Astrocyte of the spinal cord (primary cell): ENCODE measurements at places on chromosomes 1 and 21.

DNA sequence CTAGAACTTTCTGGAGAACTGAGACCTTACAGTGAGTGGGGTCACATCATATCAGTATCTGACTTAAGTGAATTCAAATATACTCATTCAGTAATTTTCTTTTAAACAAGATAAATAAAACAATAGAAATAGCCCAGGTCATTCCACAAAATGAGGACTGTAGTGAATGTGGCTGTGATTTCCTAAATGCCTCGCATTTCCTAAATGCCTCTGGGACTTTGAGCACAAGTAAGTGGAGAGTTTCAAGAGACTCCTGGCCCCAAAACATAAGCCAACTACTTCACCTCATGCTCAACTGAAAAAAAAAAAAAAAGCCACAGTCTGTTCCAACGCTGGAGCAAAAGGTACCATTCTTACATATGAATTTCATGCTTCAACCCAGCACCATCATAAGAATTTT lies 81.5 kb downstream of the ZNF281 start:
- DNase-seq: no peak

DNA sequence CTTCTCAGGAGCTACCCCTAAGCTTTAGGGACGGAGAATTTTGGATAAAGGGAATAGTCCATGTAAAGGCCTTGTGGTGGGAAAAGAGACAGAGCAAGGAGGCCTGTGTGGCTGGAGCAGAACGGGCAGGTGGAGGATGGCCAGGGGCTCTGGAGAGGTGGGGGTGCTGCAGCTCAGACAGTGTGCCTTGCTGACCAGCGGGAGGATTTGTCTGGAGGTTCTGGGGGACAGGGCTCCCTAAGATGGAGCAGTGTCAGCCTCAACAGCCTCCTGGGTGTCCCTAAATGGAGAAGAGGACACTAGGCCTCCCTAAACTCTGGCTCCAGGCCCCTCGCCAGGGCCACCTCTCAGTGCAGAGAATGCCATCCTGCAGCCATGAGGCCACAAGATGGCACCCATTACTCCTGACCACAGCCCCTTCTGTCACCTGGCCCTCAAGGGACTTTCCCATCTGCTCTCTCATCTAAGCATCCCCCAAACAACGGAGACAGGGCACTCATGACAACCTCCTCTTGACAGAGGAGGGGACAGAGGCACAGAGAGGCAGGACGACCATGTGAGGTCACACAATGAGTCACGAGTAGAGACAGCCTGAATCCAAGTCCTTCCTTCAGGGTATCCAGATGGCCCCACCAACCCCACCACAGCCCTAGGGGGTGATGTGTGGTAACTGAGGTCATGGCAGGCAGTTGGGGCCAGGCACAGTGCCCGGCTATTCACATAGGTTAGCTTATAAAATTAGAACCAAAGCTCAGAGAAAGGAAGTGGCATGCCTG lies 94.7 kb downstream of the DMRTB1 start:
- no peak for DNase-seq

GRCh38 chr1:114342376-114342775 lies 168.6 kb downstream of the TRIM33 start:
- DNase-seq: no peak

GRCh38 chr1:43530483-43531106 lies at the start of gene PTPRF:
Gene PTPRF (plus strand): TSS chr1:43530883. CDS start chr1:43545076, 14,193 bp downstream.
- no peak for DNase-seq

GRCh38 chr21:36909423-36909822 lies 57.0 kb downstream of the HLCS start:
- DNase-seq: no peak

DNA sequence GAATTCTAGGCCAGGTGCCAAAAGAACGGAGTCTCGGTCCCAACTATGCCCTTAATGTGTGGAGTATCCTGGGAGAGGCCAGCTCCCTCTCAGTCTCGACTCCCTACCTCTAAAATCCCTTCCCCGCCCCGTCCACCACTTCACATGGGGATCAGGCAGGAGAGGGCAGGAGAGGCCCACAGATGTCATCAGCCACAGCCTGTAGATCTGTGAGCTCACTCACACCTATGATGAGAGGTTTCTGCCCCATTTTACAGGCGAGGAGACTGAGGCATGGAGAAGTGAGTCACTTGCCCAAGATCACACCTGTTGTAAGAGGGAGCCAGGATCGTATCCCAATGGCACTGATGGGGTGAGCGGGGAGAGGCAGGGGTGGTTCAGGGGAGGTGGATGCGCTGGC lies 20.4 kb upstream of the EPHA8 start:
- no peak for DNase-seq

- DNase-seq: no peak
These were observed 41.2 kb upstream of the FOXO6 start for GRCh38 chr1:41319807-41320711.

- DNase-seq: no peak
These were observed 65.7 kb upstream of the MORC3 start for GRCh38 chr21:36254106-36254941.

- peak; percentile 50 for DNase-seq
These were observed 3.5 kb downstream of the RGS4 start for GRCh38 chr1:163072658-163073057.

- peak; percentile 40 for DNase-seq
These were observed 229.5 kb upstream of the VAMP3 start for GRCh38 chr1:7541629-7542028.

DNA sequence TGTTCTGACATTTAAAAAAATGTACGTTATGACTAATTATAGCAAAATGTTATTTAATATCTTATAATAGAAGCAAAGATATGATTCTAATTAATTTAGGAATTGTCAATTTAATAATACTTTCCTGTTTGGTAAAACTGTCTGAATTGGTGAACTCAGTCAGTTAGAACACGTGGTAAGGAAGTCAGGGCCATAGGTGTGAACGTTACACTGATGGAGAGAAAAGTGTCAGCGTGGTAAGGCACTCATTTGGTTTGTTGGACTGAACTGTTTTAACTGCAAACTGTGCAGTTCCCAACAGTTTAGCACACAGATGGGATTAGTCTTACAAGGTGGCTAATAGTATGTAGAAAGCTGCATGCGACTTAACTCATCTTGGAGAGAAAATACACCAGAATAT lies 102.9 kb downstream of the EPB41 start:
- DNase-seq: no peak

DNA sequence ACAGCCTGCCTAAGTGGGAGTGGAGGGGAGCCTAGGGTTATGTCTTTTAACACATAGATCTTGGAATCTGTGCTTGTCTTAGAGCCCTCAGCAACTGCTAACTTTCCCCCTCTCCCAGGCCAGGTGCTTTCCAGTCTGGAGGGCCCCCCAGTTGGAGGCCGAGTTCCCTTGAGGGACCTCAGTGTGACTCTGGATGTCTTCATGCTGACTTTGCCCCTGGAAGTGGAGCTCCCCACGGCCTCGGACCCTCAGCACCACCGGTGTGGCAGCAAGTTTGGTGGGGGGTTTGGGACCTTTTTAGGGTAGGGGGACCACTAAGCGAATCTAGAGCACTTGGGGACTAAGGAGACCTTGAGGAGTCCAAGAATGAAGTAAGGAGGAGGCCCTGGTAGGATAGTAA lies 22.9 kb downstream of the HYI start:
- DNase-seq: no peak

DNA sequence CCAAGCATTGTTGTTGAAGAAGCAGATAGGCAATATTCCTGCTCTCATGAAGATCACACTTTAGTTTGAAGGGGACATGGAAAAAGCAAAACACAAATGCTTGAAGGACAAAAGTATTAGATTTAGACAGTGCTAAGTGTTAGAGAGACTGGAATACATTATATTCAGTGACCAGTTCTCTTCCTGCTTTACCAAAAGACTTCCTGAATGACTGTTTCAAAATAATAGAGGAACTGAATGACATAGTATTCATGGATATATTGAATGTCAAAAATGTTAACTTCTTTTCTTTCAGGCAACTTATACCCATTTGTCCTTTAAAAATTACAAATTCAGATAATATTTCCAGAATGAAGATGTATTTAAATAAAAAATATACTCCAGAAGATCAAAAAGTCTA lies 178.0 kb upstream of the IVNS1ABP start:
- DNase-seq: no peak

DNA sequence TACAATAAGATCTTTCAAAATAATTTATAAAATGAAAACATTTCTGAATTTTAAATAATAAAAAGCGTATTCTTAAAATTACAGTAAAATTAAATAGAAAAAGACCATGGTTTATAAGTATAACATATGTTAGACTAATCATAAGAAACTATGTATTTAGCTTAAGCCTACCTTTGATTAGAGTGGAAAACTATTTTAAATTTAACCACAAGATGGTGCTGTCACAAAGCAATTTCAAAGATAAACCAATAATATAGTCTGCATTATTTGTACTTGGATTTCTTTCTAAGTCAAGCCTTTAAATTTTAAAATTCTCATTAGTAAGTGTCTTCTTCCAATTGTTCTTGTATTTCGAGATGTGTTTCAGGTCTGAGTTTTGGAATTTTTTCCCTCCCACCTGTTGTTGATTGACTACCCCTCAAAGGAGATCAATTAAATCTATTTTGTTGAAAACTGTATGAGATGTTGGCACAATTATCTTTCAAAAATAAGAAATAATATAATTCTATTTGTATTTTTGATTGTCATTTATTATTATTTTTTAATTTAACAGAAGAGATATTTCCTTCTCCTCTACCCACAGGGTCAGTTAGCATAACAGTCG lies 459.8 kb downstream of the KCNT2 start:
- peak; percentile 70 for DNase-seq

DNA sequence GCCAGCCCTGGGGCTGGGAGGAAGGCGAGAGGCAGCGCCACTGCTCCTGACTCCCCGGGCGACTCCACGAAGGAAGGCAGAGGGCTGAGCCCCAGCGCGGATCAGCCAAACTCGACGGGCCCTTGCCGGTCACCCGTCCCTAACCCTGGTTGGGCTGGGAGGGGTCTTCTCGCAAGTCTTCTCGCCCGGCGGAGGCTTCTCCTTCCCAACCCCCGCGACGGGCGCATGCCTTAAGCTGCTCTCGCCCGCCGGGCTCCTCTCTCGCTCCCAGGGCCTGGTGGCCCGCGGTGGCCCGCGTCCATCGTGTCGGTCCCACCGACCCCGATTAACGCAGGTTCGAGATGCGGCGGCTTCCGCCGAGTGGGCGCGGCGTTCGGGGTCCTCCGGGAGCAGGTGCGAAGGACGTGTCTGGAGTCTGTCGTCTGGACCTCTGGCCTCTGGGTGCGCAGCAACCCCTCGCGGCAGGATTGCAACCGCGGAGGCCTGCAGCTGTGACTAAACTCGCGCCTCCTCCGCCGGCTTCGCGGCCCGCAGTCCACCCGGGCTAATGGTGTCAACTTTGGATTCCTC lies 29.0 kb upstream of the PPM1J start:
- DNase-seq: peak; percentile 43

- DNase-seq: no peak
These were observed 66.5 kb upstream of the IGSF21 start for GRCh38 chr1:18041102-18041501.

DNA sequence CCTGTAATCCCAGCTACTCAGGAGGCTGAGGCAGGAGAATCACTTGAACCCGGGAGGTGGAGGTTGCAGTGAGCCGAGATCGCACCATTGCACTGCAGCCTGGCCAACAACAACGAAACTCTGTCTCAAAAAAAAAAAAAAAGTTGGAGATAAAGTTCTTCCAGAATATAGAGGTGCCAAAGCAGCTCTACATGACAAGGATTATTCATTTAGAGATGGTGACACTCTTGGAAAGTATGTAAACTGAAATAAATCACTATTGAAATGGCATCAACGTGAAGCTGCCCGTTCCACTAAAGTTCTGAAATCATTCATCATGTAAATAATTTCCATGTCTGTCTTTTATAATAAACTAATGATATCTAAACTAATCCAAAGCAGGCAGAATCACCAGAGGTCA lies 14.9 kb downstream of the EIF4G3 start:
- no peak for DNase-seq

DNA sequence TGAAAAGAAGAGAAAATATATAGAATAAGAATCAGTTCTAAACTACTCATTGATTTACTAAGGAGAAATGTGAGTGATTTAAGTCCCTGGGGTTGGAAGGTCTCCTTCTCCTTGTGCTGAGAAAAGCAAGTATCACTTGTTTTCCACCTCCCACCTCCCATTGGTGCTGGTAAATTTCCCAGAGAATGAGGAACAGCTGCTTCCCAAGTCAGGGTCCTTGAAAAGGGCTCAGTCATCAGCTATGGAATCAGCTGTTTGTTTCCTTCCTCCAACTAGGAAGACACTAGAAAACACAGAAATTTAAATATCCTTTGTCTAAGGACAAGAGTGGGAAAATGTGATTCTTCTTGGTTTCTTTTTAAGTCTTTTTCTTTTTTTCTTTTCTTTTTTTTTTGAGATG lies 131.3 kb upstream of the C1orf21 start:
- DNase-seq: no peak

DNA sequence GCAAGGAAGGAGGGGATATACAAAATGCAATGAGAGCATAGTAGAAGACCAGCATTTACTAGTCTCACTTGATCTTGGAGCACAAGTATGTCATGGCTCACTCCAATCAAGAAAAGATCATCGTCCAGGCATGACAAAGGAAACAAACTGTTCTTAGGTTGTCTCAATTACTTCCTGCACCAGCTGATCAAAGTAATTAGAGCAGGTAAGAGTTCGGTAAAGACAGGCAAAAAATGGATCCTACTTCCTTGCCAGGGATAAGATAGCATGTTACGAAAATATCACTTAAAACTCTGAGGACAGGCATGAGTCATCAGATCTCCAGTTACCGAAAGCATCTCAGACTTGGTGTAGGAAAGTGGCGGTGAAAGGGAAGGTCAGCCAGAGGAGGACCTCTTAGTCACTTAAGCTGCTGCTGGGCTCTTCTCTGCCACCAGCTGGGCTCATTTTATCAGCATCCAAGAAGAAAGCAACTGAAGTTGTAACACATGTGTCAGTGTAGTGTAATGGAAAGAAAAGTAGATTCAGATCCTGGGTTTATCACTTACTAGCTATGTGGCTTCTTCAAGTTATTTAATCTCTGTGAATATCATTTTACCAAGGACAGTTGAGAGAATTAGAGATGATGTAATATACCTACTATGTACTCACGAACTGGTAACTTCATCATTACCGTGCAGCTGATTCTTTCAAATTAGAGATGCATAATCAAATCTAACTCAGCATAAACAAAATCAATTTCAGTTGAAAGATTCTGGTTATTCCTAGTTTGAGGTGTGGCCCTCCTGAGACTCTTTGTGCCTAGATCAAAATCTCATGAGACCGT lies 46.8 kb downstream of the XCL1 start:
- DNase-seq: peak; percentile 86

- no peak for DNase-seq
These were observed 9.1 kb downstream of the CLSTN1 start for GRCh38 chr1:9814619-9815018.
